ENCODE measurements at places on chromosomes 5 and 9.

GRCh38 chr5:77924081-77924480, 147.9 kb upstream of the TBCA start:
- no peak overlapping the region for H3K4me3 ChIP-seq
- H3K27ac ChIP-seq: no peak overlapping the region
- no peaks in the 10 kb centered on the region for H3K27me3 ChIP-seq
- peaks cover 5% of the 10 kb centered on the region for H3K4me1 ChIP-seq
- DNase-seq: no peak
- H3K36me3 ChIP-seq: no peaks in the 10 kb centered on the region

DNA sequence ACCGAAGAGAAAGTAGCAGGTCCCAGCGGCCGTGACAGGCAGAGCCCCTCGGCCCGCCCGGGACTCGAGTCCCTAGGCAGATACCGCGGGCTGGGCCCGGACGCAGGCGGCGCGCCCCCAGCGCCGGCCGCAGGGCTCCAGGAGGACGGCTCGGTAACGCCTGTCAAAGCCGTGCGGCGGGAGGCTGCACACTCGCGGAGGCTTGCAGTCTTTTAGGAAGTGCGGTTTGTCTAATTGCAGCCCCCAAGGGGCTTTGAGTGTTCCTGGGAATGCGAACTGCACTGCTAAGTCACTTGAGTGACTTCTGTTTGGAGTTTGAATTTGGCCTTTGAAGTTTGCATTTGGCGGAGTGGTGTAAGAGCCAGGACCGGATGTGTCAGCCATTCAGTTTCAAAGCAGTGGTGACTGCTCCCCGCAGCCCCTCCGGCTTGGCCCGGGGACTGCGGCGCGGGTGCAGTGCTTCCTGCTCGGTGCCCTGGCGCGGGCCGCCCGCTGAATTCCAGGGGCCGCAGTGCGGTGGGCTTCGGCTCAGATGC, 1.3 kb downstream of the MAP3K1 start:
- peaks cover 8% of the 10 kb centered on the region for H3K4me1 ChIP-seq
- peak overlapping the region; percentile 95 for H3K4me3 ChIP-seq
- DNase-seq: peak; percentile 39
- peaks cover 14% of the 10 kb centered on the region for H3K36me3 ChIP-seq
- H3K27me3 ChIP-seq: no peaks in the 10 kb centered on the region
- peak overlapping the region; percentile 83 for H3K27ac ChIP-seq

DNA sequence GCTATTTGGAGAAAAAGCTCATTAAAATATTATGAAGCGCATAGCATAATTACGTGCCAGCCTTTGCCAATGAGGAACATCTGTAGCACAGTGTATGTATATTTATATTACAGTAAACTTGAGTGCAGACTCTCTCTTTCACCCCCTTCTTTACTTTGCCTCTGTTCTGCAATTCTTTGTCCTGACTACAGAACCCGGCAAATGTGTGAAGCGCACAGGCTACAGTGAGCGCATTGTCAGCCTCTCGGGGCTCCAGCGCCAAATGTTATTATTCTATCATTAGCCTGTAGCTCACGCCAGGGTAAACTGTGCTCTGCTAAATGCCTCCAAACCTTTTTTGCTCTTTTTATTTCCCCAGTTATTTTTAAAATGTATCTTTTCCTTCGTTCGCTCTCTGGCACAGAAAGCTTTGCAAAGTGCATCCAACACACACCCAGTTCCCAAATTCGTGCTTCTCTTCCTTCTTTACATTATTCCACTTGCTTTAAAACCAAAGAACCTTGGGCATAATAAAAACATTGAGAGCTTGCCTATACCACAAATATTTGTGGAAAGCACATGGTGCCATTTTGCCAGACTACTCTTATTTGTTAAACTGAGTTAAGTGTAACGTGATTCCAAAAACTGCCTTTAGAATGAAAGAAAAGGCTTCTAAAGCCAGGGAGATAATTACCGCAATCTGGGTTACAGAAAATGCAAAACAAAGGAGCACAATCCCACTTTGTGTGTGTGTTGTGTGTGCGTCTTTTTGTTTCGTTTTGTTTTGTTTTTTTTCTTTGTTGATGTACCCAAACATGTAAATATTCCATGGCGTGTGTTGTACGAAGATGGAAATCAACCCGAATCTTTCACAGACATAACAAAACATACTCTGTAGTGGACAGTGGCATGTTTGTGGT, 164.1 kb upstream of the MPDZ start:
- H3K36me3 ChIP-seq: no peaks in the 10 kb centered on the region
- no peak overlapping the region for H3K4me3 ChIP-seq
- no peak for DNase-seq
- H3K27ac ChIP-seq: no peak overlapping the region
- no peaks in the 10 kb centered on the region for H3K27me3 ChIP-seq
- H3K4me1 ChIP-seq: no peaks in the 10 kb centered on the region

GRCh38 chr5:8491254-8491653, 622.3 kb downstream of the MTRR start:
- no peak for DNase-seq
- H3K27me3 ChIP-seq: no peaks in the 10 kb centered on the region
- no peaks in the 10 kb centered on the region for H3K4me1 ChIP-seq

- H3K36me3 ChIP-seq: peaks cover 59% of the 10 kb centered on the region
- H3K4me3 ChIP-seq: no peak overlapping the region
- DNase-seq: no peak
- no peaks in the 10 kb centered on the region for H3K27me3 ChIP-seq
- peaks cover 6% of the 10 kb centered on the region for H3K4me1 ChIP-seq
These were observed 32.4 kb downstream of the PCDHGC5 start for GRCh38 chr5:141521244-141521781.

DNA sequence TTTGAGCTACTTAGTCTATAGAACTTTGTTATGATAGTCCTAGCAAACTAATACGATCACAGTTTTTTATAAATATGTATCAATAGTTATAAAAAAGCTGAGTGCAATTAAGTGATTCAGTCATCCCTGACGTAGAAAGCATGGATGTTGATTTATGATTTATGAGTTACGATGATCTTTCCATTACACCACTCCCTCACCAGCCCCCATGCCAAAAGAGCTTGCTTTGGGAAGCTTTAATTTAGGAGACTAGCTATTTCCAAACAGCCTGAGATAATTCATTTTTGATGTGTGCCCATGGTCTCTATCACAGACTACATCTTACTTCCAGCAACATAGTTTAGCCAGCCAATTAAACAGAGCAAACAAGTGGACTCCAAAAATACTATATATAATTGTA, 256.8 kb downstream of the GABRG2 start:
- no peak overlapping the region for H3K4me3 ChIP-seq
- H3K4me1 ChIP-seq: no peaks in the 10 kb centered on the region
- no peaks in the 10 kb centered on the region for H3K27me3 ChIP-seq
- H3K36me3 ChIP-seq: no peaks in the 10 kb centered on the region
- H3K27ac ChIP-seq: no peak overlapping the region

DNA sequence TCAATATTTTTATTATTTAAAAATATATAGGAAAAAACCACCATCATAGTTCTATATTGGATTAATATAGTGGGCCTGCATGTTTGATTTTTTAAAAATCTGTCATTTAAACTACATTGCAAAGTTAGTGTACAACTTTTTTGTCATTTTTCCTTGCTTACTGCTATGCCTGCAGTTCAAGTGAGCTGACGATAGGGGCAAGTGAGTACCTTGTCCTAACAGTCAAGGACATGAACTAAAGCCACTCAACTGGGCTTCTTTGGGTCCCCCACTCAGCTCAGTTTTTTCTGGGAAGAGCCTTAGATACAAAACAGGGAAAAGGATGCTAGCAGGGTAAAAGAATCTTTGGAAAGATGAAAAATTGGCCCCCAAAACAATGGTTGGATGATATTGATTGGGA, 269.9 kb downstream of the MAN2A1 start:
- H3K27ac ChIP-seq: no peak overlapping the region
- DNase-seq: no peak
- no peaks in the 10 kb centered on the region for H3K36me3 ChIP-seq
- no peaks in the 10 kb centered on the region for H3K27me3 ChIP-seq

DNA sequence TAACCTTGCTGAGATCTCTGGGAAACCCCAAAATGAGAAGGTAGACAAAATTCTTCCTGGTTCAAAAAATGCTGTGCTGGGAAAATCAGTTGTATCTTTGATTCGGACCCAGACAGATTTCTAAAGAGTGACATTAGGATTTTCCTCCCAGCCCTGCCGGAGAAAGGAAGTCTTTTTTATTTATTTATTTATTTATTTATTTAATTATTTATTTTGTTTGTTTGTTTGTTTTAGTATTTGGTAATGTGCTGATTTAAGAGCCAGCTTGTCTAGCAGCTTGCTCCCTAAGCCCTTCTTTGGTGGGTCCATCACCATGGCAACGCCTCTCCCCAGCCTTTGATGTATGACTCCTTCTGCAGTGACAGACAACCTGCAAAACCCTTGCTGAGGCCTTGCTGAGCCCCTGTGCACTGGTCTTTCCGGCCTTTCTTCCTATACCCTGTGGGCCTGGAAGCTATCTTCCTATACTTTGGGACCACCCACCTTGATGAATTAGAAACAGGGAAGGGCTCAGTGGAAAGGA, 60.6 kb upstream of the AFAP1L1 start:
- peak; percentile 18 for DNase-seq
- H3K36me3 ChIP-seq: no peaks in the 10 kb centered on the region

DNA sequence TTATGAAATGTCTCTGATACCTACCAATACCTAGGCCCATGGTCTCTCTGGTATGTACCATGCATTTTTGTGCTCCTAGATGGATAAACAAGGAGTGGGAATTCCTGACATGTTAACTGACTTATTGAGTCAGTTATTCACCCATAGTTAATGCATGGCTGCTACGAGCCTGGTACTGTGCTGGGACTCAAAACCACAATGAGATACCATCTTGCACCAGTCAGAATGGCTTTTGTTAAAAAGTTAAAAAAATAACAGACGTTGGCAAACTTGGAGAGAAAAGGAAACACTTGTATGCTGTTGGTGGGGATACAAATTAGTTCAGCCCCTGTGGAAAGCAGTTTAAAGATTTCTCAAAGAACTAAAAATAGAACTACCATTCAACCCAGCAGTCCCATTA, 293.8 kb downstream of the OSTF1 start:
- no peak overlapping the region for H3K27ac ChIP-seq
- no peak overlapping the region for H3K4me3 ChIP-seq
- DNase-seq: no peak
- no peaks in the 10 kb centered on the region for H3K4me1 ChIP-seq
- no peaks in the 10 kb centered on the region for H3K36me3 ChIP-seq

GRCh38 chr5:109192555-109193281, 217.1 kb downstream of the PJA2 start:
- no peak overlapping the region for H3K27ac ChIP-seq
- H3K36me3 ChIP-seq: no peaks in the 10 kb centered on the region
- H3K27me3 ChIP-seq: no peaks in the 10 kb centered on the region

DNA sequence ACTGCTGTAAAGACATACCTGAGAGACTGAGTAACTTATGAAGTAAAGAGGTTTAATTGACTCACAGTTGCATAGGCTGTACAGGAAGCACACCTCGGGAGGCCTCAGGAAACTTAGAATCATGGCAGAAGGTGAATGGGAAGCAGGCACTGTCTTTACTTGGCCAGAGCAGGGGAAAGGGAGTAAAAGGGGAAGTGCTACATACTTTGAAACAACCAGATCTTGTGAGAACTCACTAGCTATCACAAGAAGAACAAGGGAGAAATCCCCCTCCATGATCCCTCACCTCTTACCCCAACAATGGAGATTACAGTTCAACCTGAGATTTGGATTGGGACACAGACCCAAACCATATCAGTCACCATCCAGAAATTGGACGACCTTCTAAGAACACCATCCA, 1285.8 kb upstream of the CDH9 start:
- H3K4me1 ChIP-seq: no peaks in the 10 kb centered on the region
- no peak overlapping the region for H3K27ac ChIP-seq
- no peaks in the 10 kb centered on the region for H3K27me3 ChIP-seq
- no peaks in the 10 kb centered on the region for H3K36me3 ChIP-seq
- DNase-seq: no peak

DNA sequence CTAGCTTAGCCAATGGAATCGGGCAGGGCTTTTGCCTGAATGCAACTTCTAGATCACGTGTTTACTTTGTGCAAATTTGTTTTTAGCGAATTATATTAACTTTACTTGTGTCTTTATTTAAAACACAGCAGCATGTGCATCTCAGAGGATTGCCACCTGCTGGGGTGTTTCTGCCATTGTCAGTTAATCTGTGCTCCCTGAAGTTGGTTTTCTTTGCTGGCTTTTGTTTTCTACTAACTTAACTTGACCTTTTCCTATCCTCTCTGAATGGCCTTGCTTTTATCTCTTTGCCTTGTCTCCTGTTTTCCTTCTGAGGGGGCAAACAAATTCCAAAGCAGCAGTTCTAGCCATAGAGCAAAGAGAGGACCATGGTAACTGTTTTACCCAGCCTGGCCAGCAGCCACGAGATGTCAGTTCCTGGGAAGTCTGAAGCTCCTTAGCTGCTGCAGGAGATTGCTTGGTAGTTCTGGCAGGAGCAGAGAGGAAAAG, 67.6 kb downstream of the ARHGEF28 start:
- no peaks in the 10 kb centered on the region for H3K27me3 ChIP-seq
- H3K4me3 ChIP-seq: no peak overlapping the region
- no peaks in the 10 kb centered on the region for H3K36me3 ChIP-seq
- H3K27ac ChIP-seq: no peak overlapping the region
- DNase-seq: peak; percentile 1
- peaks cover 6% of the 10 kb centered on the region for H3K4me1 ChIP-seq

GRCh38 chr9:136757328-136757727, 715 bp downstream of the LCN8 start:
- H3K4me3 ChIP-seq: no peak overlapping the region
- no peak for DNase-seq
- no peak overlapping the region for H3K27ac ChIP-seq

GRCh38 chr9:132600326-132600984, 18.0 kb downstream of the BARHL1 start:
- H3K4me1 ChIP-seq: no peaks in the 10 kb centered on the region
- H3K27ac ChIP-seq: no peak overlapping the region
- DNase-seq: no peak
- H3K27me3 ChIP-seq: no peaks in the 10 kb centered on the region

- no peak for DNase-seq
- no peaks in the 10 kb centered on the region for H3K4me1 ChIP-seq
- no peaks in the 10 kb centered on the region for H3K27me3 ChIP-seq
- H3K27ac ChIP-seq: no peak overlapping the region
These were observed 31.0 kb downstream of the EPB41L4A start for GRCh38 chr5:112388074-112388473.

- no peaks in the 10 kb centered on the region for H3K36me3 ChIP-seq
- H3K27ac ChIP-seq: no peak overlapping the region
- no peak for DNase-seq
- no peaks in the 10 kb centered on the region for H3K27me3 ChIP-seq
These were observed 123.2 kb downstream of the C5orf15 start for GRCh38 chr5:133845271-133845670.

DNA sequence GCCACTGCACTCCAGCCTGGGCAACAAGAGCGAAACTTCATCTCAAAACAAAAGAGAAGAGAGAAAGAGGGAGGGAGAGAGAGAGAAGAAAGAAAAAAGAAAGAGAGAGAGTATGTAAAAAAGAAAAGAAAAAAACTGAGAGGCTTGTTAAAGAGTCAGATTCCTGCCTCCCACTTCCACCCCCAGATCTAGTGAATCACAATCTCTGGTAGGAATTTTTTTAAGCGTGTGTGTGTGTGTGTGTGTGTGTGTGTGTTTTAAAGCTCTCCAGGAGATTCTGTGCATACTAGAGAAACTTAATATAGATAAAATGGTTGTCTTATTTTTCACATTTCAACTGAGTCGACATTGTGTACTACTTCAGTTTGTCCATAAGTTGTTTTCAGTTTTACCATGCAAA, 32.0 kb downstream of the SAR1B start:
- no peaks in the 10 kb centered on the region for H3K27me3 ChIP-seq
- no peak for DNase-seq
- no peaks in the 10 kb centered on the region for H3K4me1 ChIP-seq
- H3K36me3 ChIP-seq: no peaks in the 10 kb centered on the region
- H3K27ac ChIP-seq: no peak overlapping the region
